Spleen (tissue), 13 donors: ENCODE measurements at places on chromosomes 7 and 10. TPM values are rescaled to one million over a fixed set of nuclear protein-coding genes. Genes with fewer than 3 reads are reported as not detected.

Gene COL17A1
- 1.7 TPM for total RNA-seq

Gene MSRB2
- 12.2 TPM for total RNA-seq

Gene SFRP4
- total RNA-seq: 52.4 TPM

DNA sequence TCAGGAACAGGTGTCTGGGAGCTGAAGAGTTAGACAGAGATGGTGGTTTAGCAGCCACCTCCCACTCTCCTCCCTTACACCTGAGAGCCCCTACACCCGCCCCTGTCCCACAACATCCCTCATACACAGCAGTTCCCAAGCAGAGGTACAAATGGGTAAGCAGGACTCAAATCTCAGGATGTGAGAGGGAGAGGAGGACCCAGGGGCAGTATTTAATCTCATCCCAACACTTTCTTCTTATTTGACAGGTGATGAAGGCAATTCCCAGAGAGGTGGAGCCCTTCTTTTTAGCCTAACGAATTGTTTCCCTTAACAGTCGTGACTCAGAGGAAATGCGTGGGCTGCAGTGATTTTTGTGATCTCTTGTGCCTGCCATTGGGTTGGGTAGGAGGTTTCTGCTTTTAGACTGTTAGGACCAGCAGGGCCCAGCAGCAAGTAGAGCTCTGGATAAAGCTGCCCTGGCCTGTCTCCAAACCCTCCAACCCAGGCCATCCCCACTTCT, 191.3 kb downstream of the HECW1 start:
- no peak for DNase-seq

GRCh38 chr7:127674361-127674760, 22.4 kb downstream of the SND1 start:
- no peak for DNase-seq

DNA sequence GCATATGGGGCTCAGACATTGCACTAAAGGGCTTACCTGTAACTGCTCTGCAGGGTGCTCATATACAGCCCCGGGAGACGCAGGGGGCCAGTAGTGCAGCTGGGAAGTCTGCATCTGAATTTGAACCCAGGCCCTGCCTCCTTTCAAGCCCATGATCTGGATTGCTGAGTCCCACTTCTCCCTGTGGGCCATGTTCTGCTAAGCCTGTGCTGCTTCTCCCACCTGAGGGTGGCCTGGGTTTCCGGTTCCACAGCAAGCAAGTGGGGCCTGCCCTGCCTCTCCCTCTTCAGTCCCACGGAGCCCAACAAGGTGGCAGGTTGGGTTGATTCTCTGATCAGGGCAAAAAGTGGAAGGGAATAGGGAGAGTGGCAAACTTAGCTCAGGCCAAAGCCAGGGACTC, 56.6 kb upstream of the GDF10 start:
- DNase-seq: peak; percentile 43

DNA sequence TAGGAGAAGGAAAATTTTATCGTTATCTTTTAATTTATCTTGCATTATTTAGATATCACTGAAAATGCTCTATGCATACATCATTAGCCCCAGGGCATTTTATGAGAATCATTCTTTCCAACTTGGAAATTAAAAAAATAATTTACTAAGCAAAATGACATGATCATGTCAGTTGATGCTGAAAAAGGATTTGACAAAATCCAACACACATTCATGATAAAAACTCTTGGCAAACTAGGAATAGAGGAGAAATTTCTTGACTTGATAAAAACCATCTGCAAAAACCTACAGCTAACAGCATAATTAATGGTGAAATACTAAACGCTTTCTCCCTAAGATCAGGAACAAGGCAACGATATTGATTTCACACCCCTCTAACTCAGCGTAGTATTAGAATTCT, 40.2 kb upstream of the RSU1 start:
- no peak for DNase-seq

GRCh38 chr7:141232286-141233051, 158.6 kb downstream of the TMEM178B start:
- no peak for DNase-seq

- DNase-seq: no peak
These were observed 29.8 kb downstream of the NPY start for GRCh38 chr7:24313777-24314176.
